Peyer's patch (tissue), 4 donors: ENCODE measurements at places on chromosomes 6 and 20. TPM values are rescaled to one million over a fixed set of nuclear protein-coding genes. Genes with fewer than 3 reads are reported as not detected.

- DNase-seq, result peak; percentile 80
Observed at GRCh38 chr20:19758133-19758500, at the start of gene RIN2. TSS of gene RIN2 (plus strand) at chr20:19758258. CDS start at chr20:19889602, 131,344 bp downstream.

GRCh38 chr6:125154761-125155135, 1.2 kb downstream of the TPD52L1 start:
- DNase-seq, result peak; percentile 49

LIN28B gene
- total RNA-seq, result not detected

- no peak for DNase-seq
Observed at GRCh38 chr6:79463621-79464050, 73.6 kb downstream of the LCA5 start.

GRCh38 chr20:2838170-2838797, 2.2 kb downstream of the PCED1A start:
- DNase-seq, result no peak

DNA sequence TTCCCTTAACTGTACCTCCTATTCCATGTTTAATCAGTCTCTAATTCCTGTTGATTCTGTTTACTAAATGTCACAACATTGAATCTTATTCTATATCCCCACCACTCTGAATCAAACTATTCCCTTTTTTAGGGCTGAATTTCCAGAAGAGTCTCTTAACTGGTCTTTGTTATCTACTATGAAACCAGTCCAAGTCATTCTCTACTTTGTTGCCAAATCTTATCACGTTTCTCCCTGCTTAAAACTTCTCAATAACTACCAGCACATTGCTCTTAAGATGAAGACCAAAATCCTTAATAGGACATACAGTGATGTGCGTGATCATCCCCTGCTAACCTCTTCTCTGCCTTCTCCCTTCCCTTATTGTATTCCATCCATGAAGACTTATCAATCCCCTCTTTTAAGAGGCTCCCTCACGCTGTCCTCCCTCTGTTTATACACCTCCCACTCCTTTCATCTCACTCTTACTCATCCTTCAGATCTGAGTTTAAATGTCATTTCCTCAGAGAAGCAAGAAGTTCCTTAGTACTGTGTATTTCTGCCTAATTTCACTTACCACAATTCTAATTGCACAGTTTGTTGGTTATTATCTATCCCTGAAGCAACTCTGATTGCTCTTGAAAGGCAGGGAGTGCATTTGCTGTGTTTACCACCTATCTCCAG, 143.0 kb upstream of the AHI1 start:
- no peak for DNase-seq

DNA sequence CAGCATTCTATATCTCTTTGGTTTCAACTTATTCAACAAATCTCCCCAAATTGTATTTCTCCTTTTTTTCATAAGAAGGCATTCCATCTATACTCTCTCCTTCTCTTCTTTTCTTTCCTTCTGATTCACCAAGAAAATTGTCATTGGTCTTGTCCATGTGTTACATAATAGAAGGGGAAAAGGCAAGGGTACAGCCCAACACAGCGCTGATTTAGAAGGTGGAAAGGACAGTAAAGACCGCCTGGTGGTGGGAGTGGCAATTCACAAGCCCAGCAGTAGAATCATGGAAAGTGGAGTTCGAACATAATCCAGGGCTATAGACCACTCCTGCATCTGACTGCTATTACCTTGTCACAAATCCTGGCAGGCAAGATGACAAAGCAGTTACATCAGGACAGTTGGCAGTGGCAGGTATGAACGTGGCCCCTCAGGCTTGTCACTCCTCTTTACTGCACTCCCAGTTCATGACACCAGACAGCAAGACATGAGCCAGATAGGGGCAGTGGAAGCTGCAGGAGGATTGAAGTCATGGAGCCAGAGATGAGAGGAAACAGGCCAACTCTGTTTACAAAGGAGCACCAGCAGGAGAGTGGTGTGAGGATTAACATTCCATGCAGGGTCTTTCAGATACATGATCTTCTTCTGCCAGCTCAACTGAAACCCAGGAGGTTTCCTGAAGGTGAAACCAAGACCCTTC, 2.1 kb upstream of the TNFAIP3 start:
- DNase-seq, result no peak

ZHX3 gene
- total RNA-seq, result 43.4 TPM

GRCh38 chr6:137493218-137494038, 766 bp downstream of the OLIG3 start:
- DNase-seq, result peak; percentile 72

DNA sequence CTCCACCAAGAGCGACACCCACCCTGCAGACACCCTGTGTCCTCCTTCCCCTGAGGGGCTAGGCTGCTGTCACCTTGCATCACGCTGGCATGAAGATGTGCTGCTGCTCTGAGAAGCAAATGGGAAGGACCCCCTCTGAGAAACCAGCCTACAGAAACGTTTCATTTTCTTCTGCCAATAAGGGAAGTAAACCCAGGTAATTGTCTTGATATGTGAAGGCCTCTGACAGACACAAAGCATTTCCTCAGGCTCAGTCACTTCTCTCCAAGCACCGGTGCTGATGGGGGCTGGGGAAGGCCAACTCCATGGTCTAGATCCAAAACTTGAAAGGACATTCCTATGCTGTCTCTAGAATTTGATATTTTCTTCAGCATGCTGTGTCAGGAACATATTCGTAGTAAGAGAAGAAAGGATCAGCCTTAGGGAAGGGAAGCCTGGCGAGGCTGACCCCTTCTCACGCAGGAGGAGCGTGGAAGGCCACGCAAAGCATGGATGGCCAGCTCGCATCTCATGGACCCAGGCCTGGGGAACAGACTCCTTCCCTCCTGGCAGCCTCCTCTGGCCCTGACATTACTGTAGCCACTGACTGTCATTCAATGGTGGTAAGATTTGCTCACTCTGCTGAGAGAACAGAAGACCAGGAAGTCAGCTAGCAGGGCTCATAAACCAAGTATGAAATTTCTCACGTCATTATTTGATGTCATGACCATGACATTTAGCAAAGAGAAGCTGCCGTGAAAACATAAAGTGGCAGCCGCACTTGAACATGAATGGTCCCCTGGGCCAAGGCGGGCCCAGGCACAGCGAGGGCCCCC, 20.4 kb downstream of the ACSS1 start:
- DNase-seq, result no peak

DNA sequence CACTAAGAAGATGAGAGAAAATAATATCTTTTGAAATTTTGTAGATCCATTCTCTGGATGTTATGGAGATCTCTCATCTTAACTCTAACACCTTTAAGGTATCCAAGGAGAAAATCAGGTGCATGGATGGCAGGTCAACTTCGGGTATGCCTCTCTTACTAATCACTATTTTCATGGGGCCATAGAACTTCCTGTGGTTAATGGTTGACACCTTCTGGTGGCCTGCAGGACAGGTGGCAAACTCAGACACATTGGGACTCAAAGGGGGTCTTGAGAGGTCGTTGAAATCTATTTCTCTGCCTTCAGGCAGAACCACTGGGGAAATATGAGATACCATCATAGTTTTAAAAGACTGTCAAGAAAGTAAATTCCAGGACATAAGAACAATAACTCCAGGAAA, 76.5 kb downstream of the ADAT2 start:
- DNase-seq, result no peak

GRCh38 chr20:19851861-19852260, 93.8 kb downstream of the RIN2 start:
- no peak for DNase-seq

- DNase-seq, result no peak
Observed at GRCh38 chr20:7629880-7630279, 310.4 kb downstream of the HAO1 start.

- DNase-seq, result no peak
Observed at GRCh38 chr20:15396026-15396425, 1058.6 kb upstream of the FLRT3 start.

DNA sequence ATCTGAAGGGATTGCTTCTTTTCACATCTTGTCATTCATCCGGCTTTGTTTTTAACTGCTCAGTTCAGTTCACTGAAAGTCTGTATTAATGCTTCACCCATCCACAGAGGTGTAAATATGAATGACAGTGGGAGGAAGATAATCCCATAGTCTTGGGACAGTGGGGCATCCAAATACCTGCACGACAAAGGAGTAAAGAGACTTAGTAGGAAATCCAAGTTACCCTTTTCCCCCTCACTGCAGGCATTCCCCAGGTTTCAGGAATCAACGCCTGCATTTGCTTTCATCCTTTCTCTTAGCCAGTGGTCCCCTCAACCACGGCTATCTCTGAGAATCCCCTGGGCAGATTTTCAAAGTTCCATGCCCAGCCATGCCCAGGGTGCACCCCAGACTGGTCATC, 110.2 kb downstream of the MYLK4 start:
- DNase-seq, result no peak

DNA sequence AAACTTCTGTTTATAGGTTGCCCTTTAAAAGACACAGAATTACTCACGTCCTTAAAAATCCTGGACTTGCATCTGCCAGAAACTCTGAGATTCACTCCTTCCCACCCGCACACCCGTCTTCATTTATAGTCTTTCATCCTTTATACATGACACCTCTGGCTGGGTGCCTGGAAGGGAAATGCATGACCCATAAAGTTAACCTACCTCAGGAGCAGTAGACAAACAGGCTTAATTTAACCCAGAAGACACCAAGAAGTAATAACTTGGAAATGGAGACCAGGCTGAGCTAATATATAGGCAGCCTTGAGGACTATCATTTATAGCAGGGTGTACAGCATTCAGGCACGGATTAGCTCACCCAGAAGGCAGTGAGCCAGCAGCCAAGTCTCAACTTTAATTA, 429.0 kb upstream of the NRSN1 start:
- no peak for DNase-seq

TP53RK gene
- total RNA-seq, result 12.1 TPM

GRCh38 chr6:132937466-132937906, 123.1 kb downstream of the RPS12 start:
- no peak for DNase-seq

GRCh38 chr6:100115407-100116101, 121.5 kb upstream of the MCHR2 start:
- DNase-seq, result no peak

- DNase-seq, result peak; percentile 39
Observed at GRCh38 chr20:50510706-50511542, 741 bp downstream of the PTPN1 start.
